Pons (tissue), 1 donor: ENCODE measurements at places on chromosomes 12 and 14.

GRCh38 chr12:102093319-102093718 is 26.6 kb downstream of the NUP37 start:
- no peak for DNase-seq

GRCh38 chr12:47286676-47287075 is 206.9 kb upstream of the AMIGO2 start:
- DNase-seq, result no peak

GRCh38 chr14:93889739-93890483 is 37.2 kb upstream of the FAM181A start:
- DNase-seq, result no peak

DNA sequence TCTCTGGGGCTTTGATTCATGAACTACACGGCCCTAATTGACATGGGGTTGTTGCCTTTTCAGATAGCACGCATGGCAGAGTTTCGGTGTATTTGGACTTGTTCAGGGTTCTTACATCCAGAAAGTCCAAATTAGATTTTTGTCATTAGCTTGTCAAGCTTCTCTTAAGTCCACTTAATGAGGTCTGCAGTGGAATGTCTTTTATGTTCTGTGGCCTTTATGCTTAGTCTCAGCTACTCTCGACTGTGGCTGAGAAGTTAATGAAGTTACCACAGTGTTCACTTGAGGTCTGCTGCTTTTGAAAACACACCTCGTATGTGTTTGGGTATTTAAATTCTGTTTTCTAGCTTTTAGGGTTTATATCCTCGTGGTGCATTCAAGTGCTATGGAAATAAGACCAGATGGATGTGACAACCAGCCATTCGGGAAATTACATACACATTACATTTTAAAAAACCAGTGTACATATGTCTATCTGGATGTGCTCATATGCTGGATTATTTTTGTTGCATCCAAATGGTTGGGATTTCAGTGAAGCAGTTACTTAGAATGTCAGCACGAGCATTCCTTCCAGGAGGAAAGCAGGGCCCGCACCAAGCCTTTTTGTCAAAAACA is 80.2 kb downstream of the RMST start:
- no peak for DNase-seq

DNA sequence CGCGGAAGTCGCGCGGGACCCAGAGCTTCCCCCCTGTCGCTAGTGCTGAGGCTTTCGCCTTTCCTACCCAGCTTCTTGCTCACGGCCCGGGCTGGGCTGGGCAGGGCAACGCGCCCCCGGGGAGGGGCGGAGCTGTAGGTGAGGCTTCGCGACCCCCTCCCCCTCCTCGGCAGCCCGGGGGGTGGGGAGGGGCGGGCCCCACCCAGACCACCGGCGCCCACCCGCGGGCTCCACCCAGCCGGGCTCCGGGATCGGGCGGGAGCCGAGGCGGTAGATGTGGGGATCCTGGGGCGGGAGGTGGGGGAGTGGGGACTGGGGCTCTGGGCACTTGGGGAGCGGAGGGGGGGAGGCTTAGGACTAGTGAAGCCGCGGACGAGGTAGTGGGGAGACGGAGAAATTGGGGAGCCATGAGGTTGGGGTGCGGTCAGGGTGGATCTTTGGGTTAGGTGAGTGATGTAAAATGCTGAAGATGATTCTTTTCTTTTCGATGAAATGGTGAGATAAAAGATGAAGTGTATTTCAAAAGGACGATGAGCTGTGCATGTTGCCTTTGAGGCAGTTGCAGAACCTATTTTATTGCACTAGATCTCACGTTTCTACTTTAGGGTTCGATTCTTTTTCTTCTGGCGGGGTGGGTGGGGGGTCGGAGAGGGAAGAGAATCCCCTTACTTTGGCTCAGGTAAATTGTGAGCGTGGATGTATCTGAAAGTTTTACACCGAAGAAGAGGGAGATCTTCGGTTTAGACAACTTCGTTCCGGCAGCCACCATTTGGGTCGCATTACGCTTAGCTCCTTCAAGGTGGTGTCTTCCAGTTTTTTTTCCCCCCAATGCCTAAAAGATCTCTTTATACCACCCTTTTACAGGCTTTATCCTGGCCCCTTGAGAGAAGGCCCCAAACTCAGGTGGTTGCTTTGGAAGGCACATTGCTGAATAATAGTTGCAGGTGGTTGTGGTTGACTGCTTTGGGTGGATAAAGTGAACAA is 619 bp downstream of the ERC1 start:
- peak; percentile 35 for DNase-seq

DNA sequence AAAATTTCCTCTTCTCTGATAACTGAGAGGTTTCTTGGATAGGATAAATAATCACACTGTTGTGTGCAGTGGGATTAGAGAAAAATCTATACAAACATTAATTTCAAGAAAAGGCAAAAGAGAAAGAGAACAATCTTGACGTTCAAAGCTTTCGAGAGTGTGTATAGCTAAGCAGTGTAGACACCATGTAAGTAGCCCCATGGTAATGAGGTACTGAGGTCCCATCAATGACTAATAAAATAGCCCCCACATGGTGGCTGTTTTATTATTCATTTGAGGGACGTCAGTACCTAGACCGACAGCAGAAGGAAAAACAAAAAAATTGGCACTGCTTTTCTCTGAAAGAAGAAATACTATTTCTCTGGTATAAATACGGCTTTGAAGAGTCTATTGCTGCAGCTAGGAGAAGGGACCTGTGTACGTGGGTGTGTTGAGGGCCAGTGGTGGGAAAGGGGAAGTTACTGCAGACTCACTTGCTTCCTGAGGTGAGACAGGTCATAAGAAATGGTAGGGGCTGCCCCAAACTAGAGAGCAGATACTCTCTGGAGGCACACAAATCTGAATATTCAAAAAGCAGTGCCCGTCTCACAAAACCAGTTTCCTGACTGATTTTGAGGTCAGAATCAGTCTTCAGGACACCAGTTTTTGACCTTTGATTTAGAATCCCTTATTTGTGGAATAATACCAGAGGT is 339.8 kb downstream of the EMP1 start:
- DNase-seq, result no peak

GRCh38 chr12:58105225-58106119 is 164.1 kb downstream of the ATP23 start:
- no peak for DNase-seq

DNA sequence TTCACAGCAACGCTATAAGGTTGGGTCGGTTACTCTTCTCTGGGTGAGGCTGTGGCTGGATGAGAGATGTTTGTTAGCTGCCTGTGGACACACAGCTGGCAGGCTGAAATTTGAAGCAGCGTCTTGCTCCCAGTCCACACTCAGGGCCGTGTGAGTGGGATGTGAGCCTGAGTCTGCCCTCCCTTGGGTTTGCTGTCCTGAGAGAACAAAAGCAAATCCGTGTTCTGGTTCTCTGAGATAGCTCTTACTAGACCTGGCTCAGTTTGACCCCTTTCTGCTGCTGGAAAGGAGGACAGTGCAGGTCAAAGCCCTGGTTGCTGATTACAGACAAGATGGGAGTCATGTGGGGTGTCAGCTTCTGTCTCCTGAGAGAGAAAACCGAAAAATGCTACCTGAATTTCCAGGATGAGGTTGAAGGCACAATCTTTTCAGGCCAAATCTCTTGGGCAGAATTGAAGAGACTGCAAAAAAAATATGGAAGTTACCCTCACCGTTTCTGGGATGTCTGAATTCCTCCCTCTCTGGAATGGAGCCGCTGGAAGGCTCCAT is 270.8 kb downstream of the ZFP36L1 start:
- no peak for DNase-seq

DNA sequence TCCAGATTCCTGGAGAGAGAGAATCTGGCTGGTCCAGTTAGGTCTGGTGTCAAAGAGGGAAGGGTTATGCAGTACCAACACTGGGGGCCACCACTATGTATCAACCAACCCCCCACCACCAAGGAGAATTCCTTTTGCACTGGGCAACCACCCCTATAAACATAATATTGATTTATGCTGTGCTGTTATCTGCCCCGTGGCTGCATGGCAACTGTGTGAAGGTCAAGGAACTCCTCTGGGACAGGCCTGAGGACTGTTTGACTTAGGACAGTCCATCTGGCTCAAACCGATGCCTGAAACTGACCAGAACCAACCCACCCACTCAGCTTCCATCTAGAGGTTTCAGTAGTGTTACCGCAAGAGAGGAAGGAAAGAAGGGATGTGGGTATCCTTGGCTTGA is 20.5 kb downstream of the PLEKHH1 start:
- no peak for DNase-seq

GRCh38 chr12:63792338-63792737 is 12.6 kb downstream of the RXYLT1 start:
- DNase-seq, result no peak

DNA sequence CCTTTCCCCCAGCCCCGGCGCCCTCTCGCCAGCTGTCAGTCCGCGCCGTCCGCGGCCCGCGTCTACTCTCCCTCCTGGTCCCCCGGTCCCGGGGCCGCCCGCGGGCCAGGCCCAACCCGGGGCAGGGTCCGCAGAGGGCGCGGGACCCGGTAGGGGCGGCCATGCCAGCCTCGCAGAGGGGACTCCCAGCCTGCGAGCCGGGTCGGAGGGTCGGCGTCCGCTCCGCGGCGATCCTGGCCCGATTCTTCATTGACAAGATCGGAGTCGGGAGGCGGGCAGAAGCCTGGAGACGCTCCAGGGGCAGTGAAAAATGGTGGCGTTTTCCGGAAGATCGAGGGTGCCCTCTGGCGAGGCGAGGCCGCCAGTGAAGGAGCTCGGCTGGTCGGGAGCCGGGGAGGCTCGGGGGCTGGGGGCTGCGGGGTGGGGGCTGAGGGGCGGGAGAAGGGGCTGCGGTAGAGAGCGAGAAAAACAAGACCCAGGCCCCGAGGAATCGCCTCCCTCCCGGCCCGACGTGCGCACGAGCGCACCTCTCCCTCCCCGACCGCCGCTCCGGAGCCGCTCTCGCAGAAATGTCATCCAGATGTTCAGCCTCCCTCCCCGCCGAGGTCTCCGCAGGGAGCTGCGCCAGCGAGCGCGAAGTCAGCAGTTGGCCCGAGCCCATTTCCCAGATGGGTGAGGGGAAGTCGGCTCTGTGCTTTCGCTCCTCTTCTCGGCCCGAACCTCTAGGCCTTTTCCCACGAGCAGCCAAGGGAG is 647 bp upstream of the TGFB3 start:
- DNase-seq, result peak; percentile 79

GRCh38 chr12:56880125-56880992 is 53.8 kb downstream of the SDR9C7 start:
- no peak for DNase-seq

DNA sequence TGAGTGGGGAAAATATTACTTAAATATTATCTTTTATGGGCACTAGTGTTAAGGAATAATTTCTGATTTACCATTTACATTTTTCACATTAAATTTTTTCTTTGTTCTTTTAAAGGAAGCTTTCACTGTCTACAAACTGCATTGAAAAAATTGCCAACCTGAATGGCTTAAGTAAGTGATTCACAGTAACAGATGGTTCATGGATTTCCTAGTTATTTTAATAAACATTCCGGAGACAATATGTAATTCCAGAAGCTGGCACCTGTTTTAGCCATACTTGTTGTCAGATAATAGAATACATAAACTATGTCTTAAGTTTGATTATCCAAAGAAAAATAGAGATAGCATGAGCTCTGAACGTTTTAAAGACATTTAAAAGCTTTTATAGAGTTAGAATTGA is 17.1 kb downstream of the DNAL1 start:
- DNase-seq, result no peak

GRCh38 chr14:23539248-23540140 is 12.1 kb downstream of the ZFHX2 start:
- peak; percentile 86 for DNase-seq

DNA sequence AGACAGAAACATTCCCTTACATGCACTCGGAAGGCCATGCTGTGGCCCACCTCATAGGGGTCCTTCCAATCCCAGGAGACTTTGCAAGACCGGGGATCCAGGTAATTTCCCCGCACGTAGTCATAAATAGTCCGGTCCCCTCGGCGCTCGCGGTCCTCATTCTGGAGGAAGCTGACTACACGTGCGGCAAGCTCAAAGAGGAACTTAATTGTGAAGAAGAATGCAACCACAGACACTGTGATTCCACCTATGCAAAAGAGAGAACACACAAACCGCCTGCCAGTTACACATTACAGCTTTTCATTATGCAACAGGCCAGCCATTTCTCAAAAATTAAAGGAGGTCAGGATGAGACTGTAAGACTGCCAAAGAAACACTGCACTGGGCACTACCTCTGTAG is 28.4 kb downstream of the AREL1 start:
- DNase-seq, result no peak

GRCh38 chr12:62251609-62251958 is 8.6 kb upstream of the USP15 start:
- no peak for DNase-seq

DNA sequence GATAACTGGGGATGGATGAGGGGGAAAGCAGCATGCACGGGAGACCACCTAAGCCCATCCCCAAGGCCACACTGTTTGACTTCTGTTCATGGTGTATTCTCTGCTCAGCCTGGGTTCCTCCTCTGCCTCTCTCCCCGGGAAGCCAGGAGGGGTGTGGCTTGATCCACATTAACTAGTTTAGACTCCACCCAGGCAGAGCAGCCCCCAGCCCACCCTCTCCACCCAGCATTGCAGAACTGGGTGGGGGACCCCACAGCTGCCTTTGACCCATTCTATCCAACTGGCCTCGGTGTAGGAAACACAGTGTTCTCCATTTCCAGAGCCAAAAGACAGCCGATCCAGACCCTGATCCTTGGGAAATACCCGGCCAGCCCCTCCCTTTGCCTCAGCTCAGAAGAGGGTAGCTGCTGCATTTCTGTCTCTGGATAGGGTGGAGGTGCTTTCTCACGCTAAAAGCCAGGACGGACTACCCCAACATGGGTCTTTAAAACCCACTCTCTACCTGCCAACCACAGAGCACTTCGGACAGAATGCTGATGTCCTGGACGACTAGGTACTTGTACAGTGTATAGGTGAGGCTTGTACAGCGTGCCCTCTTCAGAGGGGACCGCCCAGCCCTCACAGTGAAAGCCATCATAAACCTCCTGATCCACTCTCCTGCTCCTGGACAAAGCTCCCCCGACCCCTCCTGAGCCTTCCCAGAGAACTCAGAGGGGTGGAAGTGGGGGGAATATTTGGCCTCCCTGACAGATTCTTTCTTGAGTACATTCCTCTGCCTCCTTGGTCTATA is 9.4 kb downstream of the SPRYD3 start:
- DNase-seq, result no peak

DNA sequence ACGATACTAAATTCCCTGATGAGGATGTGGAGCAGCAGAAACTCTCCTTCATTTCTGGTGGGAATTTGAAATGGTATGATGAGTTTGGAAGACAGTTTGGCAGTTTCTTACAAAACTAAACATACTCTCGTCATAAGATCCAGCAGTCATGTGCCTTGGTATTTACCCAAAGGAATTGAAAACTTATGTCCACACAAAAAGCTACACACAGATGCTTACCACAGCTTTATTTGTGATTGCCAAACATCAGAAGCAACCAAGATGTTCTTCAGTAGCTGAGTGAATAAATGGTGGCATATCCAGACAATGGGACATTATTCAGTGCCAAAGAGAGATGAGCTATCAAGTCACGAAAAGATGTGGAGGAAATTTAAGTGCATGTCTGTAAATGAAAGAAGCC is 10.7 kb upstream of the APOLD1 start:
- DNase-seq, result no peak

DNA sequence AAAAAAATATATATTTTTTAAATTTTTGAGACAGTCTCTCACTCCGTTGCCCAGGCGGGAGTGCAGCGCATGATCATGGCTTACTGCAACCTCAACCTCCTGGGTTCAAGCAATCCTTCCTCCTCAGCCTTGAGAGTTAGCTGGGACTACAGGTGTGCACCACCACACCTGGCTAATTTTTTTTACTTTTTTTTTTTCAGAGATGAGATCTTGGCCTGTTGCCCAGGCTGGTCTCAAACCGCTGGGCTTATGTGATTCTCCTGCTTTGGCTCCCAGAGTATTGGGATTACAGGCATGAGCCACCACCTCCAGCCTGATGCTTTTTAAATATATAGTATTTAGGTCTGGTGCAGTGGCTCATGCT is 24.5 kb downstream of the MDM2 start:
- no peak for DNase-seq
